ENCODE measurements at places on chromosomes 13 and 19. TPM values are rescaled to one million over a fixed set of nuclear protein-coding genes. Genes with fewer than 3 reads are reported as not detected.
A peak's percentile ranks its signal among the peaks of the same experiment; 100 is the strongest.

GRCh38 chr19:18220632-18221275, 5.5 kb downstream of the PDE4C start:
- peaks cover 15% of the 10 kb centered on the region for H3K36me3 ChIP-seq
- peaks cover 8% of the 10 kb centered on the region for H3K4me1 ChIP-seq
- H3K4me3 ChIP-seq, result peak overlapping the region; percentile 37
- H3K27me3 ChIP-seq, result peaks cover 42% of the 10 kb centered on the region
- peak; percentile 17 for DNase-seq

DNA sequence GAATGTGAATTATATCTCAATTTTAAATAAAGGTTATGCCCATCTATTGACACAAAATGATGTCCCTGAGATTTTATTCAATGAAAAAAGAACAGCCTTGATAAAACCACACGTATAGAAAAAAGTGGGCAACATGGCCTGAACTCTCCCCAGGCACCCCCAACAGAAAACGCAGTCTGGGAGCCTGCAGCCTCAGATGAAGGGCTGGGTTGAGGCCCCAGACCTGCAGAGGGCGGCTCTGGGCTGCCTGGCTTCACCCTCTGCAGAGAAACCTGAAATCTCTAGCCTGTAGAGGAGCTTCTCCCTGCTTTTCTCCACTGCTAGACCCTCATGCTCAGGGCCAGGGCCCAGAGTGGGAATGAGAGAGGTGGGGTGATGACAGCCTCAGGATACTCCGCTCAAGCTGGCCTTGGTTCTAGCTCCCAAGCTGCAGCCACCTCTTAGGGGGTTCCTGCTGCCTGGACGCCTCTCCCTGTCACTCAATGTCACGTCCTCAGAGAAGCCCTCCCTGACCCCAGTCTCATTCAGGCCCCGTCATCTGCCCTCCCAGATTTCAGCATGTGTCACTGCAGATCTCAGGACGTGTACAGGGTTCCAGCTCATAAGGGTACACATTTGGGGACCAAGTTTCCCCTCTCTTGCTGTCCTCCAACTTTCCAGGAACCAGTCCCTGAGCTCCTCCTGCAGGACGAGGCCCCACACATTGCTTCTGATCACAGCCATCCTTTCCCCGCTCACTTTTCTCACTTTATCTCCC, 1.8 kb downstream of the MBD3 start:
- peak; percentile 43 for DNase-seq
- H3K4me3 ChIP-seq, result peak overlapping the region; percentile 86
- H3K36me3 ChIP-seq, result peaks cover 43% of the 10 kb centered on the region
- H3K4me1 ChIP-seq, result peaks cover 8% of the 10 kb centered on the region

- DNase-seq, result no peak
- peaks cover 42% of the 10 kb centered on the region for H3K27me3 ChIP-seq
- H3K36me3 ChIP-seq, result peaks cover 14% of the 10 kb centered on the region
- peaks cover 10% of the 10 kb centered on the region for H3K4me1 ChIP-seq
- H3K4me3 ChIP-seq, result no peak overlapping the region
- no peak overlapping the region for H3K27ac ChIP-seq
These were observed 3.8 kb downstream of the SCN1B start for GRCh38 chr19:35034005-35034502.

DNA sequence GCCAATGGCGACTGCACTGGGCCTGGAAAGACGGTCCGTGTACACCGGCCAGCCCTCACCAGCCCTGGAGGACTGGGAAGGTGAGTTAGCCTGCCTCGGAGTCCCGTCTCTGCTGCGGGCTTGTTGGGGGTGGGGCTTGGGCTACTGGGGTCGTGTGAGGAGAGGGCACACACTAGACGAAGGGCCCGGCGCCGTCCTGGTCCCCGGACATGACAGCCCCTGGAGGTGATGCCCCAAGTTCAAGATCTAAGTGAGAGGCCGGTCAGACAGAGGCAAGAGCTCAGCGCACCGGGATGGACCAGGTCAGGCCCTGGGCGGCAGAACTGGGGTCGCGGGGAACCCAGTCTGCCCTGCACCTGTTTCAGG, 1.6 kb downstream of the CILP2 start:
- no peak overlapping the region for H3K4me3 ChIP-seq
- no peak for DNase-seq
- peaks cover 10% of the 10 kb centered on the region for H3K36me3 ChIP-seq
- H3K27me3 ChIP-seq, result peaks cover 12% of the 10 kb centered on the region
- H3K27ac ChIP-seq, result no peak overlapping the region

- H3K36me3 ChIP-seq, result peaks cover 63% of the 10 kb centered on the region
- peaks cover 17% of the 10 kb centered on the region for H3K4me1 ChIP-seq
- peak; percentile 41 for DNase-seq
- H3K27me3 ChIP-seq, result no peaks in the 10 kb centered on the region
- peak overlapping the region; percentile 18 for H3K27ac ChIP-seq
- no peak overlapping the region for H3K4me3 ChIP-seq
These were observed 2.8 kb downstream of the DMPK start for GRCh38 chr19:45779231-45780145.

DNA sequence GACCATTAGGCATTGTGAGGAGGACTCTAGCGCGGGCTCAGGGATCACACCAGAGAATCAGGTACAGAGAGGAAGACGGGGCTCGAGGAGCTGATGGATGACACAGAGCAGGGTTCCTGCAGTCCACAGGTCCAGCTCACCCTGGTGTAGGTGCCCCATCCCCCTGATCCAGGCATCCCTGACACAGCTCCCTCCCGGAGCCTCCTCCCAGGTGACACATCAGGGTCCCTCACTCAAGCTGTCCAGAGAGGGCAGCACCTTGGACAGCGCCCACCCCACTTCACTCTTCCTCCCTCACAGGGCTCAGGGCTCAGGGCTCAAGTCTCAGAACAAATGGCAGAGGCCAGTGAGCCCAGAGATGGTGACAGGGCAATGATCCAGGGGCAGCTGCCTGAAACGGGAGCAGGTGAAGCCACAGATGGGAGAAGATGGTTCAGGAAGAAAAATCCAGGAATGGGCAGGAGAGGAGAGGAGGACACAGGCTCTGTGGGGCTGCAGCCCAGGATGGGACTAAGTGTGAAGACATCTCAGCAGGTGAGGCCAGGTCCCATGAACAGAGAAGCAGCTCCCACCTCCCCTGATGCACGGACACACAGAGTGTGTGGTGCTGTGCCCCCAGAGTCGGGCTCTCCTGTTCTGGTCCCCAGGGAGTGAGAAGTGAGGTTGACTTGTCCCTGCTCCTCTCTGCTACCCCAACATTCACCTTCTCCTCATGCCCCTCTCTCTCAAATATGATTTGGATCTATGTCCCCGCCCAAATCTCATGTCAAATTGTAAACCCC, 2.8 kb upstream of the CEACAM5 start:
- H3K27ac ChIP-seq, result no peak overlapping the region
- H3K27me3 ChIP-seq, result peaks cover 49% of the 10 kb centered on the region
- peaks cover 9% of the 10 kb centered on the region for H3K36me3 ChIP-seq
- DNase-seq, result peak; percentile 82

- peak overlapping the region; percentile 64 for H3K4me3 ChIP-seq
- peak; percentile 3 for DNase-seq
- peaks cover 6% of the 10 kb centered on the region for H3K4me1 ChIP-seq
- peak overlapping the region; percentile 50 for H3K27ac ChIP-seq
- no peaks in the 10 kb centered on the region for H3K27me3 ChIP-seq
- H3K36me3 ChIP-seq, result peaks cover 10% of the 10 kb centered on the region
These were observed 4.8 kb downstream of the ADPRHL1 start for GRCh38 chr13:113448545-113448884.

GRCh38 chr13:24627090-24627714, 53.0 kb upstream of the ATP12A start:
- H3K27me3 ChIP-seq, result no peaks in the 10 kb centered on the region
- no peak for DNase-seq
- H3K4me3 ChIP-seq, result no peak overlapping the region
- no peak overlapping the region for H3K27ac ChIP-seq
- H3K36me3 ChIP-seq, result no peaks in the 10 kb centered on the region

- peak; percentile 55 for DNase-seq
- no peaks in the 10 kb centered on the region for H3K36me3 ChIP-seq
- H3K4me1 ChIP-seq, result no peaks in the 10 kb centered on the region
- H3K27me3 ChIP-seq, result no peaks in the 10 kb centered on the region
- no peak overlapping the region for H3K4me3 ChIP-seq
These were observed 14.0 kb downstream of the PDX1 start for GRCh38 chr13:27933580-27934328.

DNA sequence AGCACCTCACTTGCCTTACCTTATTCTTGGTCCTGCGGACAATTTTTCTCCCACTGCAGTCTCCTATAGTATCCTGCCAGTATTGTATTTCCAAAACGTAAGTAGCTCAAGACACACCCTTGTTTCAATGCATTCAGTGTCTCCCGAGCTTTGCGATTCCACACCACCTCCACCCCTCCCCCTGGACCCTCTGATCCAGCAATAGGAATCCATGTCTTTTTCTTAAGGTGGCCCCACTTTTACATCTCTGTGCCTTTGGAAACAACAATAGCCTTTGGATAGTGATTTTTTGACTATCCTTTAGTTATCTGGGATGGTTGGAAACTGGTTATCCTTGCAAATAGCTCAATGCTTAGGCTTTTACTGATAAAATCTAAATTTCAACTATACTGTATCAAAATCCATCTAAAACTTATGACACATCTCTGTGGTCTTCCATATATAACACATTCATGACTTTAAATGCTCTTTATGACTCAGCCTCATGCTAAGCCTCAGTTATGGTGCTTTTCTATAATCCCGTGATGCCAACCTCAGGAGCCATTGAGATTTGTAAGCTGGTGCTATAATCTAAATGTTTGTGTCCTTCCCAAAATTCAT, 27.1 kb downstream of the FAM216B start:
- H3K4me1 ChIP-seq, result no peaks in the 10 kb centered on the region
- no peaks in the 10 kb centered on the region for H3K36me3 ChIP-seq
- no peak for DNase-seq
- H3K27me3 ChIP-seq, result no peaks in the 10 kb centered on the region
- no peak overlapping the region for H3K4me3 ChIP-seq

GRCh38 chr13:71018995-71019394, 848.0 kb downstream of the DACH1 start:
- no peak for DNase-seq
- no peak overlapping the region for H3K27ac ChIP-seq
- no peaks in the 10 kb centered on the region for H3K36me3 ChIP-seq
- H3K4me3 ChIP-seq, result no peak overlapping the region
- no peaks in the 10 kb centered on the region for H3K4me1 ChIP-seq
- H3K27me3 ChIP-seq, result no peaks in the 10 kb centered on the region

DNA sequence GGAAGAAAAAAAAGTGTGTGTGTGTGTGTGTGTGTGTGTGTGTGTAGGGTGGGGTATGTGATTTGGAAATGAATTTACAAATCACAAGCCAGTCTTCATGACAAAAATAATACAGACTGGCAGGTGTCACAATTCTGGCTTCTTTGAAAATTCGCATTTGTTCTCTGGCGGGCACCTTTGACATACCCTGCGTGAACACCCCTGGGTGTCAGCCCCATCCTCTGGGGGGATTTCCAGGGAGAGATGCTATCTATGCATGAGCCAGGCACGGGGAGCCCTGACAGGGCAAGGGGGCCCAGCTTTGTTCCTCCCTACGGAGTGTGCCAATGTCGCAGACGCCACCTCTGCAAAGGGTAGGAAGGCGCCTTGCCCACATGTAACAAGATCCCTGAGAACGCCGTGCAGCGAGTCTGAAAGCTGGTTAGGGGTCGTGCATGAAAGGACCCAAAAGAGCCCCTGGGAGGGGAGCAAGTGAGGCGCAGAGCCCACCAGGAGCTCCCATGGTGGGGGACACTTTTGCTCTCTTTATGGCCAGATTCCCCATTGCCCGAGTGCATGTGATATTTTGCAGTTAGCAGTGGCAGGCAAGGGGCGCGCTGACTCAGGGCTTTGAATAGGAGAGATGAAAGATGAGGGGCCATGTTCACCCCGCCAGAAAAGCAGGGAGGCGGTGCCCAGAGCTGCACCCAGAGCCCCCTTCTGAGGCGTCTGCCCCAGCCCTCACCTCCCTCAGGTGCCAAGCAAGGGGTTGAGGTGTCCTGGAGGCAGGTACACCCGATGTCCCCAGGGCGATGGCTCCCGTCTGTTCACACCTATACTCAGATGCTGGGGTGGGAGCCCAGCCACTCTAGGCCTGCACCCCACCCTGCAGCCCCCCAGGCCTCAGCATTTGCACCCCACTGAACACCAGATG, 45.3 kb downstream of the KLF2 start:
- peaks cover 21% of the 10 kb centered on the region for H3K4me1 ChIP-seq
- no peaks in the 10 kb centered on the region for H3K36me3 ChIP-seq
- no peak overlapping the region for H3K27ac ChIP-seq
- H3K4me3 ChIP-seq, result no peak overlapping the region
- DNase-seq, result no peak
- H3K27me3 ChIP-seq, result no peaks in the 10 kb centered on the region

DNA sequence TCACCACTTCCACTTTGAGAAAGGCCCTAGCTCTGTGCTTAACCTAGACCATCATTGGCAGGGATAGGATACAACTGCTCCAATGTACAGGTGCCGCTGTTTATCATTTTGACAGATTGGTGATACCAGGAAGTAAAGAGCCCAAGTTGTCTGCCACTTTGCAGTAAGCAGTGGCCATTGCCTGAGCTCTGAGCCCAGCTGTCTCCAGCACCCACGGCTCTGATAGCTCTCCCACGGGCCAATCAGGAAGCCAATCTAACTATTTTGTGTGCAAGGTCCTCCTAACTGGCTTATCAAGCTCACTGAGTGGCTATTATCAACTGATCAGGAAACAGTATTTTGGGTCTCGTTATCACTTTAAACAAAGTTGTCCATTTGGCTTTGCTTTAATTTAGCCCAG, 181.1 kb downstream of the DCT start:
- no peak for DNase-seq
- H3K36me3 ChIP-seq, result no peaks in the 10 kb centered on the region
- H3K27me3 ChIP-seq, result no peaks in the 10 kb centered on the region
- H3K4me1 ChIP-seq, result no peaks in the 10 kb centered on the region

- peak; percentile 91 for DNase-seq
- H3K36me3 ChIP-seq, result peaks cover 84% of the 10 kb centered on the region
- H3K4me3 ChIP-seq, result peak overlapping the region; percentile 95
These were observed 455 bp downstream of the TPT1 start for GRCh38 chr13:45340422-45341033.

- no peak overlapping the region for H3K27ac ChIP-seq
- DNase-seq, result no peak
These were observed 1147.1 kb upstream of the SPRY2 start for GRCh38 chr13:81488021-81488420.

Gene ZNF616
- 8.9 TPM for total RNA-seq

Gene LILRB5
- not detected for total RNA-seq

Gene PROZ
- not detected for total RNA-seq

Gene LGALS16
- not detected for total RNA-seq

Gene ZFP28
- total RNA-seq, result not detected

Gene CYP4F3
- 16.7 TPM for total RNA-seq

Gene FUT1
- 2.9 TPM for total RNA-seq

Gene CRB3
- total RNA-seq, result 45.6 TPM

Gene OBI1
- 6.1 TPM for total RNA-seq

Gene NPAS1
- total RNA-seq, result 1.2 TPM

Gene ZNF610
- not detected for total RNA-seq

Gene LRRC63
- 0.38 TPM for total RNA-seq

Data from Calu3 (cell line).